Uterus (tissue), 4 donors: ENCODE measurements at places on chromosomes 13 and 19. TPM values are rescaled to one million over a fixed set of nuclear protein-coding genes. Genes with fewer than 3 reads are reported as not detected.

DNA sequence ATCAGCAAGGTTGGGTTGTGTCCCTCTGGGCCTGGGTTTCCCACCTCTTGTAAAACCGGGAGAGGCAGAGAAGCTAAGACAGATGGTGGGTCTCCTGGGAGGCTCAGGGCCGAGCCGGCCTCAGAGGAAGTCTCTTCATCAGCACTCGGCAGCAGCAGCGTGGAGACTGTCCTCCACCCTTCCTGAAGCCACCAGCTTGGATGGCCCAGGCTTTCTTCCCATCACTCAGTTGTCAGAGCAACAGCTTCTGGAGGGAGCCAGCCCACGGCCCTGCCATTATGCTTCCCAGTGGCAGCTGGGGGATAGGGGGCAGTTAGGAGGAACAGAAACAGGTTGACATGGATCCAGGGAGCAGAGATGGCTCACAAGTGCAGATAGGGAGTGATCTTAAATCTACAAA lies 191.0 kb downstream of the KATNAL1 start:
- no peak overlapping the region for H3K27ac ChIP-seq
- no peaks in the 10 kb centered on the region for H3K36me3 ChIP-seq
- no peak overlapping the region for H3K4me3 ChIP-seq
- peaks cover 5% of the 10 kb centered on the region for H3K4me1 ChIP-seq
- DNase-seq = no peak

GRCh38 chr19:7326105-7326877 lies 22.4 kb upstream of the ARHGEF18 start:
- no peak overlapping the region for H3K4me3 ChIP-seq
- no peaks in the 10 kb centered on the region for H3K4me1 ChIP-seq
- H3K27me3 ChIP-seq = no peaks in the 10 kb centered on the region
- no peak overlapping the region for H3K27ac ChIP-seq
- no peak for DNase-seq
- H3K36me3 ChIP-seq = no peaks in the 10 kb centered on the region

DNA sequence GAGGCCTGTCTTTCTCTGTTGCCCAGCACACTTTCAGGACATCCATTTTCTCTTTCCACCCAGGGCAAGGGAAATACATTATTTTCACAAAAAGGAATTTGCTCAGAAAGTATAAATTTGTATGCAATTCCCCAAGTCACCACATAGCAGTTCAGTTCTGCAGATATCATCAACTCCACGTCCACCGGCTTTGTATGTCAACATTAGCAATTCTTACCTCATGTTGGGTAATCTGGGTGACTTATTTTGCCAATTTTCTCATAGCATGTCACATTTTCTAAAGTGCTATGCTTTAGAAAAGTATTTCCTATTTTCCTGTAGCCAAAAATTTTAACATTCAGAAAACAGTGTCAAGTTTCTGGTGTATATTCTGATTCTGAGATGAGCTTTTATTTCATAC lies 501.8 kb downstream of the EFNB2 start:
- no peak overlapping the region for H3K27ac ChIP-seq
- no peak for DNase-seq
- no peaks in the 10 kb centered on the region for H3K27me3 ChIP-seq
- no peaks in the 10 kb centered on the region for H3K4me1 ChIP-seq

SHANK1 gene
- 6.5 TPM for total RNA-seq

DNA sequence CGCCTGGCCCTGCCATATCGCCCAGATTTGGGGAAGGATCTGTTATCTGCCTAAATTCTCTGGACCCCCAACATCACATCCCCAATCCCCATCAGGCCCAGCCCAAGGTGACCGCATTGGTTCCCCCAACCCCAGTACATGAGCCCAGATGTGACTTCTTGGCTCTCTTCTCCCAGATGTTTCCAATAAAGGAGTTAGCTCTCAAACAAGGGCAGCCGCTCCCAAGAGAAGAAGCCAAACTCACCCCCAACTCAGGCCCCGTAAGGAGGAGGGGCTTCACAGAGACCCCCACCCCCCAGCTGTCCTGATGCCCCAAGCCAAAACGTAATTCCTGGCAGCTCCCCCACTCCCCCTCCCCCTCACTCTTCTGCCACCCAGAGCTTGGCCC lies 6.9 kb downstream of the FBN3 start:
- no peaks in the 10 kb centered on the region for H3K36me3 ChIP-seq
- no peak overlapping the region for H3K4me3 ChIP-seq
- H3K4me1 ChIP-seq = no peaks in the 10 kb centered on the region
- no peak for DNase-seq
- no peak overlapping the region for H3K27ac ChIP-seq

DNA sequence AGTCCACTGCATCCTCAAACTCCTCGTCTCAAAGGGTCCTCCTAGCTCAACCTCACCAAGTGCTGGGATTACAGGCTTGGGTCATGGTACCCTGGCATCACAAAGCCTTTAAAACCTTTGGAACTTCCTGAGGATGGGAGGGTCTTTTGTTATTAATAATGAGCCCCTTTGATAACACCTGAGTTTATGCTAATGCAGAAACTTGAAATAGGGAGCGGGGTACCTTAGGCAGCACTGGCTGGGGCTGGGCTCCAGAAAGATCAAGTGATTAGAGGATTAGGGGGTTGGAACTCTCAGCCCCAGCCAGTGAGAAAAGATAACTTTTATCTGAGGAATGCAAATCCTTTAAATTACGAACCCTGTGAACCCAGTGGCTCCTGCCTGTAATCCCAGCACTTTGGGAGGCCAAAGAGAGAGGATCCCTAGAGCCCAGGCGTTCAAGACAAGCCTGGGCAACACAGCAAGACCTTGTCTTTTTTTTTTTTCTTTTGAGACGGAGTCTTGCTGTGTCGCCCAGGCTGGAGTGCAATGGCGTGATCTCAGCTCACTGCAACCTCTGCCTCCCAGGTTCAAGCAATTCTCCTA lies 9.3 kb upstream of the PSPC1 start:
- no peak for DNase-seq
- no peaks in the 10 kb centered on the region for H3K4me1 ChIP-seq
- H3K36me3 ChIP-seq = no peaks in the 10 kb centered on the region
- no peak overlapping the region for H3K4me3 ChIP-seq
- no peak overlapping the region for H3K27ac ChIP-seq

DNA sequence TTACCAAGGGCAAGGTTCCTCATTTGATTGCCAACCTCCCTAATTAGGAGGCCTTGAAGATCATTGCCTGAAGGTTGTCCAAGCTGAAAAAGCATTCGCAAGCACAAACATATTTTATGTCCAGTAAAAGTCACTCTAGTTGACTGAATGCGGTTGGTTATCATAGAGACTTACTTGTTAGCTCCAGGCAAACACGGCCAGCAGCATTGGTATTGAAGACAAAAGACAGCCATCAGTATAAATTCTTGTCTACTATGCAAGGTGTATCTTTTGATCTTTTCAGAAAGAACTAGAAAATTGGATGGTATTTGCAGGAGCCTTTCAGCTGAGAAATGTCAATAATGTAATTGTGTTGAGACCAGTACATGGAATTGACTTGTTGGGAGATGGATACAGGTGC lies 129.9 kb downstream of the GPC6 start:
- no peaks in the 10 kb centered on the region for H3K4me1 ChIP-seq
- no peaks in the 10 kb centered on the region for H3K36me3 ChIP-seq
- H3K27me3 ChIP-seq = no peaks in the 10 kb centered on the region
- no peak overlapping the region for H3K27ac ChIP-seq
- no peak for DNase-seq

DNA sequence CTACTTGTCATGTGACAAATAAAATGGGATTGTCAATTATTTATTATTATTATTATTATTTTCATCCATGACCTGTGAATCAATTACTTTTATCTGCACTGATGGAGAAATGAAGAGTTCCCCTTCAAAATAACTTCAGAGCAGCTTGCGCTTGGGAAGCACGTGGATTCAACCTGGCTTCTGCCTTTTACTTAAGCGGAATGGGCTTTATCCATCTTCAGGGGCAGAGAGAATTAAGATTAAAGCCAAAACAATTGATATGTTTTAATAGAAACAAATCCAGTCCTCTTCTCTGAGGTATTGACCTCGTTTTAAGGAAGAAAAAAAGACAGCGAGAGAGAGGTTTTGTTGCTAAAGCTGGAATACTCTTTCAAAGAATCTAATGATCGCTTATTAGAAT lies 876 bp downstream of the SACS start:
- no peaks in the 10 kb centered on the region for H3K4me1 ChIP-seq
- H3K36me3 ChIP-seq = no peaks in the 10 kb centered on the region
- H3K4me3 ChIP-seq = no peak overlapping the region
- no peak for DNase-seq
- peak overlapping the region; percentile 29 for H3K27ac ChIP-seq
- H3K27me3 ChIP-seq = no peaks in the 10 kb centered on the region

- H3K4me1 ChIP-seq = peaks cover 9% of the 10 kb centered on the region
- no peak overlapping the region for H3K27ac ChIP-seq
- no peaks in the 10 kb centered on the region for H3K27me3 ChIP-seq
- H3K36me3 ChIP-seq = no peaks in the 10 kb centered on the region
- DNase-seq = no peak
- no peak overlapping the region for H3K4me3 ChIP-seq
These were observed 157.7 kb downstream of the KDM4B start for GRCh38 chr19:5126498-5127223.

MIA gene
- total RNA-seq = 2.8 TPM

DNA sequence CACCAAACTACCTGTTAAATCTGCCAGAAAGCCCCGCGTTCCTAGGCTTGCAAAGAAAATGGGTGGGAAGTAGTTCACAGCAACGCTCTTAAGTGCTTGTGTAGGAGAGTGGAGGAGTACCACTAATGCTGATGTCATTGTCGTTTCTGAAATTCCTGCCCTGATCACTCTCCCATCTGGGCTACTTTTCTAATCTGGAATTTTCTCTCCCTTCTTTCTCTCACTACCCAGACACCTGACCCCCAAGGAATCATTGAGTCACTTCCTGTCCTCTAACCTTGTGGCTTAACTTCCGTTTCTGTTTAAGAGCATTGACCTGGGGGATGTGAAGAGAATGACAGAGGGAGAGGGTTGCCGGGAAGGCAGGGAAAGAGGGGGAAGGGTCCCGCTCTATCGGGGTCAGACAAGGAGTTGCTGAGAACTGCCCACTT lies 98.7 kb downstream of the STARD13 start:
- H3K36me3 ChIP-seq = no peaks in the 10 kb centered on the region
- H3K4me1 ChIP-seq = peaks cover 13% of the 10 kb centered on the region
- no peak for DNase-seq
- H3K4me3 ChIP-seq = no peak overlapping the region

GRCh38 chr19:11887234-11887610 lies 360 bp upstream of the ZNF69 start:
- H3K4me1 ChIP-seq = no peaks in the 10 kb centered on the region
- no peaks in the 10 kb centered on the region for H3K36me3 ChIP-seq
- peak overlapping the region; percentile 82 for H3K4me3 ChIP-seq
- H3K27me3 ChIP-seq = no peaks in the 10 kb centered on the region

DNA sequence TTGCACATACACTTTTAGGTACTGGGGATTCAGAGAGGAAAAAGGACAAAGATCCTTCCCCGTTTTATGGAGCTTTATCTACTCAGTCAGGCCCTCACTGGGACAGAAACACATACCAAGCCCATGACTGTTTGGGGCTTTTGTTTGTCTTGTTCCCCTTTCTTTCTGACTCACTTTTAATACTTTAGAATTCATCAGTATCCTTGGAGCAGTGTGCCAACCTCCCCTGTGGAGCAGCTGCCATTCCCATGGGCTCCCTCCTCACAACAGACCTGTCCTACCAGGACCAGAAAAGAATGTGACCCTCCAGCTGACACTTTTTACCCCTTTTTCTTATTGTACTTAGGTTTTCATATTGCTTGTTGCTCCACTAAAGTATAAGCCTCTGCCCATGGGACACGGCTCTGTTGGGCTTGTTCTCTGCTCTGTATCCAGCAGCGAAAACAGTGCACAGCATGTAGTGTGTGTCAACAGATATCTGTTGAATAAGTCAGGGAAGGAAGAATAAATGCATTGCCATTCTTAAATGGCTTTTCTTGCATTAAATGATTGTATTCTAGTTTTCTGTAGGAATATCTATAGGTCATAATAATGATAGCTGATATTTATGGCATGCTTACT lies 431.1 kb downstream of the EFNB2 start:
- H3K4me3 ChIP-seq = no peak overlapping the region
- H3K27ac ChIP-seq = no peak overlapping the region
- no peak for DNase-seq
- no peaks in the 10 kb centered on the region for H3K4me1 ChIP-seq

- no peaks in the 10 kb centered on the region for H3K36me3 ChIP-seq
- no peak overlapping the region for H3K4me3 ChIP-seq
- H3K27ac ChIP-seq = no peak overlapping the region
- DNase-seq = no peak
These were observed 48.8 kb upstream of the PDCD5 start for GRCh38 chr19:32532233-32532632.

- no peak overlapping the region for H3K27ac ChIP-seq
- H3K27me3 ChIP-seq = no peaks in the 10 kb centered on the region
- H3K36me3 ChIP-seq = no peaks in the 10 kb centered on the region
- no peak overlapping the region for H3K4me3 ChIP-seq
- H3K4me1 ChIP-seq = no peaks in the 10 kb centered on the region
- no peak for DNase-seq
These were observed 1147.9 kb downstream of the UQCRFS1 start for GRCh38 chr19:28065026-28065425.

DNA sequence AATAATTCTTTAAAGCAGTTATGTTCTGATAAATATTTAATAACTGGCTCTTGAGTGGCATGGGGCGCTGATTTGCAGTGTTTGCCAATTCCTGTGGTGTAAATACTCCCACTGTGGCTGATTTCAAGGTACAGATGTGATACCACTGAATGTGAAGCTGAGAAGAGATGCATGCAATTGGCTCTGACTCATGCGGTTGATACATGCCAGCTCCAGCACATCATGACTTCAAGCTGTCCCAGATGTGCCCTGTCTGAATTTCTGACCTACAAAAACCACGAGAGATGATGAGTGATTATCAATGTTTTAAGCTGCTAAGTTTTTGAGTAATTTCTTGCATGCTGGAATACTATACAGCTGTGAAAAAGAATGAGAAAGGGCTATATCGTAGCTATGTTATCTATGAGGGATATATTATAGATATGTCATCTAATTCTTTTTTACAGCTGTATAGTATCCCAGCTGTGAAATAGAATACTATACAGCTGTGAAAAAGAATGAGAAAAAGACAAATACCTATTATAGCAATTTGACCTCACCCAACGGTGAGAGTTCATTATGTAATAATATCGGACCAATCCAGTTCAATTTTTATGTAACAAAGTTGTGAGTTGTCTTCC lies 7.6 kb upstream of the ACSBG2 start:
- no peak for DNase-seq
- no peaks in the 10 kb centered on the region for H3K4me1 ChIP-seq
- no peak overlapping the region for H3K4me3 ChIP-seq
- no peak overlapping the region for H3K27ac ChIP-seq

- H3K4me1 ChIP-seq = peaks cover 11% of the 10 kb centered on the region
- H3K27ac ChIP-seq = no peak overlapping the region
- H3K4me3 ChIP-seq = no peak overlapping the region
- DNase-seq = peak; percentile 41
These were observed 24.0 kb downstream of the SLC8A2 start for GRCh38 chr19:47447470-47448359.

GRCh38 chr13:51101636-51102235 lies 9.3 kb downstream of the C13orf42 start:
- DNase-seq = no peak
- no peaks in the 10 kb centered on the region for H3K27me3 ChIP-seq
- no peaks in the 10 kb centered on the region for H3K4me1 ChIP-seq
- H3K36me3 ChIP-seq = no peaks in the 10 kb centered on the region

- no peaks in the 10 kb centered on the region for H3K4me1 ChIP-seq
- no peak overlapping the region for H3K4me3 ChIP-seq
- no peak for DNase-seq
- H3K36me3 ChIP-seq = no peaks in the 10 kb centered on the region
- no peak overlapping the region for H3K27ac ChIP-seq
These were observed 40.6 kb downstream of the WDFY2 start for GRCh38 chr13:51624695-51625345.
